ENCODE measurements at places on chromosomes 7 and 10.

DNA sequence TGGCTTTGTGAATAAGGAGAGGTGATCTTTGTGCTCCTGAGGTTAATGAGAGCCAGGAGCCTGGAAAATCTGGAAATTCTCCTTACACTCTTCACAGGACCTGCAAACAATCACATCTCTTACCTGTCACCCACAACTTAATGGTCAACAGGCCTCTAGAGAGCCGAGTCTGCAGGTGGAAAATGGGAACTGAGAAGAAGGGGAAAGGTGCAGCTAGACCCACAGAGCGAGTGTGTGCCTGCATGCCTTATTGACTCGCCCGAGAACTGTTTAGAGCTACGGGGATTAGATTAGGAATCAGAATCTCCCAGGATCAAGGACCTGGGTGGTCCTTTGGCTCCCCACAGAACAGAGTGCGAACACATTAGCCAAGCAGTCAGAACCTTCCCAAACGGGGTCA lies 329.6 kb downstream of the PTEN start:
- DNase-seq: no peak

GRCh38 chr7:117259615-117260014 lies 63.2 kb downstream of the WNT2 start:
- no peak for DNase-seq

- DNase-seq: no peak
Observed at GRCh38 chr7:140048989-140049338, 13.8 kb downstream of the PARP12 start.

GRCh38 chr7:17495655-17496394 lies 197.4 kb downstream of the AHR start:
- no peak for DNase-seq

GRCh38 chr7:91427051-91427450 lies 162.8 kb downstream of the FZD1 start:
- no peak for DNase-seq

DNA sequence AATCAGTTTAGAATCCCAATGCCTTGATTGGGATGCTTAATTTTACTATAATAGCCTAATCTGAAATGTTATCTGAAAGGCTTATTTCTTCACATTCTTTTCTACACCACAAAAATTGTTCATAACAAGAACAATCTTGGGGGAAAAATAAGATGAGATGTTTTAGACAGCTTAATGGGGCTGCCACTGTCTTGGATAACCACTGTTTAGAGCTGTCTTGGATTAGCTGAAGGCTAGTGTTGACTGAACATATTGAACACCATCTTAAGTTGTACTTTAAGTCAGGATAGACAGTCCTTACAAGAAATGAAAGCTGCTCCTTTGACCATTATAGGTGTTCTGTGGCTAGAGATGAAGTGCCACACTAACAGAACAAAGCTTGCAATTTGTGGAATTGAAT lies 501.3 kb downstream of the GFRA1 start:
- DNase-seq: no peak

DNA sequence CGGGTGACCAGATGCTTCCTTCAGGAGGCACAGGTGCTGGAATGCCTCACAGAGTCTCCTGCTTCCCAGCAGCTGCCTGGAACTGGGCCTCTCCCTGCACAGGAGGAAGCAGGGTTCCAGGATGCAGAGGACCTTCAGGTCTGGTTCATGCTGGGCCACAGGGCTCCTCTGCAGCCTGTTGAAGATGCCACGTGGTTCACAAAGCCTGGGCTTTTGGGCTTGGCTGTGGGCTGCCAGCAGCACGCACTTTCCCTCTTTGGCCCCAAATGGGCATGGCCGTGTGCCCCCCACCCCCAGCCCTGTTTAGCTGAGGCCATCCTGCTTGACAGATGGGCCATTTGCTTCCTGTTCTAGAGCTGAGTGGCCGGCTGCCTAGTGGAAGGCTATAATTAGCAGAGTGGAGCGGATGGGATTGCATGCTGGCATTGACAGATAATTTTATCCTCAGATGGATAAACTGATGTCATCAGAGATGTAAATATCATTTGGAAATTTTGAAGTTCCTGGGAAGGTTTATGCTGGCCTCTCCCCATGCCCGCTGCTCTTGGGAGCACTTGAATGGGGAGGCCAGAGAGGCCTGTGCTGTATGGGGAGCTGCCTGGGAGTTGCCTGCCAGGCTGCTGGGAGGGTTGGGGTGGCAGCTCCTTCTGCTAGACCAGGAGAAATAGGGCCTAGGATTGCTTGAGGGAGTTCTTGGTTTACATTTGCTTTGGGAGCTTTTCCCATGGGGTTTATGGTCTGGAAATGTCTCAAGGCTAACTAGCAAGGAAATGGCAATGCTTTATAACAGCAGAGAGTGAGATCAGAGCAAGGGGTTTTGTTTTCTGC lies 28.2 kb downstream of the TSPAN15 start:
- no peak for DNase-seq

- no peak for DNase-seq
Observed at GRCh38 chr7:140670343-140670935, 2.3 kb upstream of the ADCK2 start.

- no peak for DNase-seq
Observed at GRCh38 chr7:51188987-51189386, 127.6 kb downstream of the COBL start.

DNA sequence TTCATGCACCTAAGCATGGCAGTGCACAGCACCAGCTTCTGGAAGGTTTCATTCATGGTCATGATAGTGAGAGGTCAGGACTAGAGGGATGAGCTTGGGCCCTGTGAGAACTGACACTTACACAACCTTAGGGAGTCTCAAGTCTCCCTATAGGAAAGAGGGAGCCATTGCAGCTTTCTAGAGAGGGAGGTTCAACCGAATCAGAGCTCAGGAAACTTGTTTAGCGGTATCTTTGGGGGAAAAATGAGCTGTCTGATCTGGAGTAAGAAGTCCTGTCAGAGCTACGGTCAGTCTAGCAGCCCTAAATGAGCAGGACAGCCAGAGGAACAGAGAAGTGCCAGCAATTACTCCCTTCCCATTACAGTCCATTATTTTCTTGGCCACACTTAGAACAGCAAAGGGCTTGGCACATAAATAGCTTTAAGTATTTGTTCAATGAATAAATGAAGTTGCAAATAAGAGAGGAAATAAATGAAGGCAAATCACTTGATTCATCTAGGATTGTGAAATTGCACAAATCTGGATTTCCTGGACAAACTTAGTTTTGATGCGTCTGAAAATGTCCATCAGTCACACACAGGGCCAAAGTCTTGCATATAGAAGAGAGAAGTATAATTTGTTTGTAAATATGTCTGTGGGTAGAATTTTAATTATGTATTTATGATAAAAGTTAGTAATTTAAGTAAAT lies 262.0 kb downstream of the GLI3 start:
- DNase-seq: no peak
